ENCODE measurements at places on chromosomes 1 and 21. TPM values are rescaled to one million over a fixed set of nuclear protein-coding genes. Genes with fewer than 3 reads are reported as not detected.

Gene FOXD3
- 0.37 TPM for total RNA-seq

Gene NTNG1
- 0.62 TPM for total RNA-seq

Gene F5
- not detected for total RNA-seq

Gene PPIAL4G
- 0.09 TPM for total RNA-seq

Gene KLHDC8A
- total RNA-seq: 20.2 TPM

Gene SYT2
- 0.37 TPM for total RNA-seq

Gene SLAMF9
- not detected for total RNA-seq

Gene NEXN
- 2.4 TPM for total RNA-seq

Gene FAM20B
- total RNA-seq: 33.8 TPM

Gene CD5L
- not detected for total RNA-seq

DNA sequence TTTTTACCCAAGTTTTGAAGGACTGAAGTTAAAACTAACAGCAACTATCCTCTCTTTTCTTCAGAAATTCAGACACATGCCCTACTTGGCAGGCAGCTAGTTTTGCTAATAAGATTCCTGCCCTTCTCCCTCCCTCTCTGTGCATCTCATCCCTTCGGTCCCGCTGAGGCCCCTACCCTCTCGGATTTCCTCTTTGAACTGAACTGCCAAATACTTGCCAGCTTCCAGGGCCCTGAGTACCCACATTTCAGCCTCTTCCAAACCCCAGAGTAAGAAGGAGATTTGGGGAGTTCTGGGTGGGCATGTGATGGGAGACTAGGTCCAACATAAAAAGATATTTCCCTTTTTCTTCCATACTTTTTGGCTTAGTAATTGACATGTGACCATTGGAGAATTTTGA, 116.5 kb upstream of the JUN start:
- no peak for DNase-seq
- H3K4me3 ChIP-seq: no peak overlapping the region
- no peak overlapping the region for H3K27ac ChIP-seq
- peaks cover 13% of the 10 kb centered on the region for H3K4me1 ChIP-seq

GRCh38 chr1:245671966-245672767, 517.4 kb downstream of the KIF26B start:
- H3K27ac ChIP-seq: no peak overlapping the region
- no peaks in the 10 kb centered on the region for H3K36me3 ChIP-seq
- no peaks in the 10 kb centered on the region for H3K4me1 ChIP-seq
- no peak overlapping the region for H3K4me3 ChIP-seq

- H3K27ac ChIP-seq: no peak overlapping the region
- no peaks in the 10 kb centered on the region for H3K36me3 ChIP-seq
- H3K4me1 ChIP-seq: no peaks in the 10 kb centered on the region
- no peak for DNase-seq
Measured at GRCh38 chr1:89041119-89041641, 18.5 kb upstream of the GBP3 start.

- no peaks in the 10 kb centered on the region for H3K36me3 ChIP-seq
- H3K27ac ChIP-seq: no peak overlapping the region
- H3K27me3 ChIP-seq: peaks cover 67% of the 10 kb centered on the region
- peak overlapping the region; percentile 73 for H3K4me3 ChIP-seq
- DNase-seq: peak; percentile 76
Measured at GRCh38 chr1:13583966-13584791, 547 bp downstream of the PDPN start.

GRCh38 chr1:200028586-200029034, 1.1 kb downstream of the NR5A2 start:
- no peaks in the 10 kb centered on the region for H3K4me1 ChIP-seq
- H3K36me3 ChIP-seq: no peaks in the 10 kb centered on the region
- H3K27ac ChIP-seq: no peak overlapping the region
- H3K4me3 ChIP-seq: peak overlapping the region; percentile 60
- peaks cover 70% of the 10 kb centered on the region for H3K27me3 ChIP-seq
- DNase-seq: peak; percentile 44

DNA sequence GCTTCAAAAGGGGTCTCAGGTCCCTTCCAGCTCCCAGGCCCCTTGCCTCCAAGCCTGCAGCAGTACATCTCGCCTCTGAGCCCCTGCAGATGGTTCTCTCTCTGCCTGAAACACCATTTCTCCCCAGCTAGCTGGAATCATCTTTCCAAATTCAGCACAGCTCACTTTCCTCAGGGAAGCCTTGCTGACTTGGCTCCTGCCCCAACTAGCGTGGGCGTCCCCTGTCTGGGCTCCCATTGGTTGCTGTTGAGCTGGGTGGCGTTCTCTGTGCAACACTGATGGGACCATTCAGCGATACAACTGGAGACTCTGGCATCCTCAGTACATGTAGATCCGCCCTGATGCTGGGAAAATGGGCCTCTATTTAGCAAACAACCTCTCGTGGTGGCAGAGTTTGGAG, 141.3 kb upstream of the IGSF21 start:
- no peak overlapping the region for H3K27ac ChIP-seq
- DNase-seq: no peak
- no peaks in the 10 kb centered on the region for H3K36me3 ChIP-seq
- H3K4me1 ChIP-seq: no peaks in the 10 kb centered on the region
- no peaks in the 10 kb centered on the region for H3K27me3 ChIP-seq

- H3K27ac ChIP-seq: no peak overlapping the region
- no peaks in the 10 kb centered on the region for H3K4me1 ChIP-seq
- no peak for DNase-seq
- no peaks in the 10 kb centered on the region for H3K36me3 ChIP-seq
- no peaks in the 10 kb centered on the region for H3K27me3 ChIP-seq
- H3K4me3 ChIP-seq: no peak overlapping the region
Measured at GRCh38 chr1:73587080-73587479, 610.9 kb downstream of the LRRIQ3 start.

GRCh38 chr1:24186993-24187790, at the start of gene IFNLR1:
IFNLR1 (minus strand) TSS chr1:24187289; CDS start chr1:24187248, 41 bp downstream.
- H3K27ac ChIP-seq: no peak within 1 kb of the TSS
- peaks cover 7% of the 10 kb centered on the region for H3K4me1 ChIP-seq
- H3K27me3 ChIP-seq: peaks cover 27% of the 10 kb centered on the region
- H3K36me3 ChIP-seq: no peaks in the 10 kb centered on the region
- peak within 1 kb of the TSS; percentile 83 for H3K4me3 ChIP-seq
- peak; percentile 82 for DNase-seq

DNA sequence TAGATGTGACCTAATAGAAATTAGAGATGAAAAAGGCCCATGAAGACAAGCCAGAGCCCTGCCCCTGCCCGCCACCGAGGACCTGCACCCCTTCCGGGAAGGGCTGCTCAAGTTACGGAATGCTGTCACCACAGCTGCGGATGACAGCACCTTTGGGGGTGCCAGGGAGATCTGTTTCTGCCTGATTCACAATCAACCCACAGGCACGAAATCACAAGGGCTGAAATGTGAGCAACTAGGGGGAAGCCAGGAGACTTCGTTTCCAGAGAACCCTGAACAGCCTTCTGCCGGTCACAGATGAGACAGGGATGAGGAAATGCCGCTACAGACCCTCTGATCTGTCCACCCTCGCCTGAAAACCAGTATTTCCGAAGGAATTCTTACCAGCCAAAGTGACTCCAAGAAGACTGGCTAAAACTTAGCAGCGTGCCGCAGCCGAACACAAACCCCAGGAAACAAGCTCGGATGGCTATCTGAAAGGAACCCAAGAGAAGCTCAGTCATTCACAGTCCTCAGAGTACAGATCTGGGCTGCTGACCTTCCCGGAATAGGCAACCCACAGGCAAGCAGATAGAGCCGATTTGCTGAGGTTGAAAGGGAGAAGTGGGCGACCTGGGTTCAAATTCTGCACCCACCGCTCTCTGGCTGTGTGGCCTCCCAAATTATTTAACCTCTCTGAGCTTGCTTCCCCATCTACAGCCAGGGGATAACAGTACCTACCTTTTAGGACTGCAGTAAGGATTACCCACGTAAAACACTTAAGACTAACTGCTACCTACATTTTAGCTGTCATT, 1.1 kb downstream of the ICMT start:
- no peaks in the 10 kb centered on the region for H3K27me3 ChIP-seq
- peaks cover 28% of the 10 kb centered on the region for H3K4me1 ChIP-seq
- no peak for DNase-seq
- no peak overlapping the region for H3K27ac ChIP-seq
- H3K36me3 ChIP-seq: peaks cover 8% of the 10 kb centered on the region
- H3K4me3 ChIP-seq: peak overlapping the region; percentile 84

GRCh38 chr1:21236178-21236577, 54.1 kb downstream of the ECE1 start:
- no peaks in the 10 kb centered on the region for H3K27me3 ChIP-seq
- no peak for DNase-seq
- H3K27ac ChIP-seq: no peak overlapping the region
- H3K4me1 ChIP-seq: peaks cover 16% of the 10 kb centered on the region
- H3K36me3 ChIP-seq: no peaks in the 10 kb centered on the region

- H3K36me3 ChIP-seq: no peaks in the 10 kb centered on the region
- no peaks in the 10 kb centered on the region for H3K4me1 ChIP-seq
- H3K27ac ChIP-seq: no peak overlapping the region
- no peaks in the 10 kb centered on the region for H3K27me3 ChIP-seq
- no peak overlapping the region for H3K4me3 ChIP-seq
- no peak for DNase-seq
Measured at GRCh38 chr1:84141182-84142003, 2.7 kb upstream of the PRKACB start.

DNA sequence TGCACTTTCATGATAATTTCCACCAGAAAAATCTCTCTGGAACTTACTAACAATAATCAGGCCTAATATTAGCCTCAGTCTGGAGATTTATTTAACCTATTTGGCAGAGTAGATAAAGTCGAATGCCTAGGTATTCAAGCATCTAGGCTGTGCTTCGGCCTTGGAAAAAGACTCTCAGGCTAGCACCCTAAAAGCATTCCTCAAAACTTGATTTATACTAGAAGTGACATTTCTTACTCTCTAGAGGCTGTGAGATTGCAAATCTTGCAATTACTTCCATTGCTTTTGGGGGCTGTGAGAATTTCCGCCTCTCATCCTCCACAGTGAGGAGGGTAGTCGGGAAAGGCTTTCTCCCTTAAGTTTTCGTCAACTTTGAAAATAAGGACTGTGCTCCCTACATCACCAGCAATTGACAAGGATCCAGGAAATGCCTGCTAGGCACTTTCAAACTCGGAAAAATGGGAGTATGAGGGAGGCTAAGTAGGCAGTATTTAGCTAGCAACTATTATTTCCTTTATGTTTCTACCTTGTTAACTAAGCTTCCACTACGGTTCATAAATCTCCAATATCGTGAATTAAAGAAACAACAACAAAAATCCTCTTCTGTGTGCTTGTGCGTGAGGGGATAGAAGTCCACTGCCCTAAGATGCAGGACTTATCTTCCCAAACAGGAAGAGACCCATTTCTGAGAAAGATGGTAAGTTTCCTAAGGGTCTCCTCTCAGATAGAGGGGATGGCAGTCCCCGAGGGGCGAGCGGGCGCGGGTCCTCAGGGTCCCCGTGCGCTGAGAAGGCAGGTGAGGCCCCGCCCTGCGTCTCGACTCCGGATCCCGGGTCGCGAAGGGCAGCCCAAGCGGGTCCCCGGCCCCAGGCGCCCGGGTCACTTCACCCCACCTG, 1.1 kb upstream of the LMO4 start:
- H3K36me3 ChIP-seq: peaks cover 2% of the 10 kb centered on the region
- DNase-seq: no peak
- no peak overlapping the region for H3K27ac ChIP-seq
- H3K4me1 ChIP-seq: peaks cover 14% of the 10 kb centered on the region
- H3K27me3 ChIP-seq: no peaks in the 10 kb centered on the region

GRCh38 chr1:197695961-197696360, 79.3 kb downstream of the DENND1B start:
- H3K36me3 ChIP-seq: no peaks in the 10 kb centered on the region
- H3K27ac ChIP-seq: no peak overlapping the region
- H3K27me3 ChIP-seq: no peaks in the 10 kb centered on the region
- H3K4me1 ChIP-seq: no peaks in the 10 kb centered on the region
- DNase-seq: no peak
- H3K4me3 ChIP-seq: no peak overlapping the region

- H3K27me3 ChIP-seq: no peaks in the 10 kb centered on the region
- H3K4me3 ChIP-seq: no peak overlapping the region
- H3K27ac ChIP-seq: no peak overlapping the region
- no peaks in the 10 kb centered on the region for H3K4me1 ChIP-seq
Measured at GRCh38 chr1:198246337-198246736, 89.5 kb downstream of the NEK7 start.

DNA sequence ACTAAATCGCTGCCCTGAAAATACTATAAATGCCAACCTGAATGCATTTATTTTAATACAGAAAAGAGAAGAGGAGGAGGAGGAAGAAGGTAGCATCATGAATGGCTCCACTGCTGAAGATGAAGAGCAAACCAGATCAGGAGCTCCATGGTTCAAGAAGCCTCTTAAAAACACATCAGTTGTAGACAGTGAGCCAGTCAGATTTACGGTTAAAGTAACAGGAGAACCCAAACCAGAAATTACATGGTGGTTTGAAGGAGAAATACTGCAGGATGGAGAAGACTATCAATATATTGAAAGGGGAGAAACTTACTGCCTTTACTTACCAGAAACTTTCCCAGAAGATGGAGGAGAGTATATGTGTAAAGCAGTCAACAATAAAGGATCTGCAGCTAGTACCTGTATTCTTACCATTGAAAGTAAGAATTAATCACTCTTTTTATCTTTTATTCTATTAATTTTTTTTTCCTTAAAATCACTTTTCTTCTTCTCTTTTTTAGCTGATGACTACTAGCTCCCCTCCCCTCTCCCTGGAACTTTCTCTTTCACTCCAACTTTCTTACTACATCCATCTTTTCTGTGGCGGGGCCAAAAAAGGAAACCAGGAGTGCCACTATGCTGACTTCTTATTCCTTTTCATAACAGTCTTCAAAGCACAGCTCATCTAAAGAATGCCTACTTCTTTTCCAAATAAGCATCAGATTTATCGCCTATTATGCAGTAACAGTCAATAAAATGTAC, 36.3 kb downstream of the FUBP1 start:
- H3K4me3 ChIP-seq: no peak overlapping the region
- DNase-seq: no peak
- peak overlapping the region; percentile 44 for H3K27ac ChIP-seq
- no peaks in the 10 kb centered on the region for H3K4me1 ChIP-seq
- no peaks in the 10 kb centered on the region for H3K27me3 ChIP-seq
- peaks cover 40% of the 10 kb centered on the region for H3K36me3 ChIP-seq

- no peaks in the 10 kb centered on the region for H3K4me1 ChIP-seq
- H3K36me3 ChIP-seq: no peaks in the 10 kb centered on the region
- H3K4me3 ChIP-seq: no peak overlapping the region
- no peak for DNase-seq
Measured at GRCh38 chr21:34835526-34835925, 166.7 kb downstream of the CLIC6 start.

DNA sequence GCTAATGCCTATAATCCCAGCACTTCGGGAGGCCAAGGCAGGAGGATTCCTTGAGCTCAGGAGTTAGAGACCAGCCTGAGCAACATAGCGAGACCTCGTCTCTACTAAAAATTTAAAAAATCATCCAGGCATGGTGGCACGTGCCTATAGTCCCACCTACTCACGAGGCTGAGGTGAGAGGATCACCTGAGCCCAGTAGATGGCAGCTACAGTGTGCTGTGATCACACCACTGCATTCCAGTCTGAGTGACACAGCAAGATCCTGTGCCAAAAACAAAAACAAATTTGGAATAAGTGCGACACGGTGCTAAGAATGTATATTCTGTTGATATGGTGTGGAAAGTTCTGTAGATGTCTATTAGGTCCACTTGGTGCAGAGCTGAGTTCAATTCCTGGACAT, 15.1 kb downstream of the USP33 start:
- no peak overlapping the region for H3K4me3 ChIP-seq
- no peaks in the 10 kb centered on the region for H3K4me1 ChIP-seq
- no peak overlapping the region for H3K27ac ChIP-seq
- H3K27me3 ChIP-seq: no peaks in the 10 kb centered on the region
- DNase-seq: no peak

Measured in neural progenitor cell (in vitro differentiated cells).